Hair follicle dermal papilla cell (primary cell): ENCODE measurements at places on chromosomes 1 and 21. TPM values are rescaled to one million over a fixed set of nuclear protein-coding genes. Genes with fewer than 3 reads are reported as not detected.

The OPTC gene
- total RNA-seq = not detected in 2 replicates

The AIDA gene
- total RNA-seq = 60.7 and 62.1 TPM in 2 replicates

The SLAMF7 gene
- not detected in 2 replicates for total RNA-seq

The AGBL4 gene
- total RNA-seq = under 0.01 and 0.16 TPM in 2 replicates

The RAP1GAP gene
- total RNA-seq = 0.16 and 0.24 TPM in 2 replicates

The SCAMP3 gene
- 34.4 and 45.8 TPM in 2 replicates for total RNA-seq

The MNDA gene
- not detected in 2 replicates for total RNA-seq

The FAM72D gene
- total RNA-seq = 0.12 TPM in 1 of 2 replicates, not detected in the other

The ABCG1 gene
- total RNA-seq = under 0.01 TPM in 1 of 2 replicates, not detected in the other

The MTX1 gene
- 28.6 and 39.1 TPM in 2 replicates for total RNA-seq

The KRTAP19-7 gene
- total RNA-seq = not detected in 2 replicates

The PARP1 gene
- total RNA-seq = 74.8 and 77.2 TPM in 2 replicates

The HEYL gene
- total RNA-seq = under 0.01 and 0.16 TPM in 2 replicates
